Transverse colon (tissue), 4 donors: ENCODE measurements at places on chromosomes 12 and 14. TPM values are rescaled to one million over a fixed set of nuclear protein-coding genes. Genes with fewer than 3 reads are reported as not detected.
A peak's percentile ranks its signal among the peaks of the same experiment; 100 is the strongest.

The TMEM30B gene
- 50.4 TPM for total RNA-seq

The PPM1H gene
- 2.5 TPM for total RNA-seq

The MEG3 gene
- total RNA-seq, result 10.6 TPM

The SLC5A8 gene
- not detected for total RNA-seq

The WNK1 gene
- 89.4 TPM for total RNA-seq

DNA sequence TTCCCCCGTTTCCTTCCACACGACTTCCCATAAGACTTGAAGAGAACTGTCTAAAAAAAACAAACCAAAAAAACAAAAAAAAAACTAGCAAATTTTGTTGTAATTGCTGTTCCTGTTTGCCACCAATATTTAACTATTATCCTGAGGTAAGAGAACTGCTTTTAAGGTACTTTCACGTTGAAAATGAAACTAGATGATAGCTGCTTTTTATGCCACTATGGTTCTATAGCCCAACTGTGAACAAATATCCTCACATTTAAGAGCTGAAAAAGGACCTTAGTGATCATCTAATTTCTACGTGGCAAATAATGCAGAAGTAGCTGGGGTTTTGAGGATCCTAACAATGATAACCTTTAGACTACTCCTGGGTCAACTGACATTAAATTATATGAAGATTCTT is 98.6 kb downstream of the TAOK3 start:
- DNase-seq, result no peak

- no peak for DNase-seq
Observed at GRCh38 chr12:126873701-126874100, 1393.3 kb upstream of the TMEM132C start.

DNA sequence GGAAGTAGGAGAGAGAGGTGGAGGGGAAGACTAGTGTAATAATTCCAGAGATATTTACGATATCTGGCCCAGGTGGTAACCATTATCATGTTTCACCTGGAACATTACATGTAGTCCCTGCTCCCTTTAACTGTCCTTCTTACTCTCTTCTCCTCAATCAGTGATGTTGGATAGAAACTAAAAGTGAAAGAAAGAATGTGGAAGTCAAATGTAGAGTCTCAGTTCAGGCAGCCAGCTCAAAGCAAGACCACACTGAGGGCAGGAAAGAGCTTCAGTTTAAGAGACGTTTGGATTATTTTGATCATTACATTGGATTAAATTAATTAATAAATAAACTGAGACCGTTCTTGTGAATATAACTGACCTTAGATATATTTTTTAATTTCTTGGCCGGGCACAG is 594.4 kb downstream of the FLRT2 start:
- DNase-seq, result no peak

GRCh38 chr12:132633901-132634300 is 15.3 kb downstream of the P2RX2 start:
- no peak for DNase-seq

GRCh38 chr12:92337128-92337527 is 191.5 kb upstream of the BTG1 start:
- no peak for DNase-seq

DNA sequence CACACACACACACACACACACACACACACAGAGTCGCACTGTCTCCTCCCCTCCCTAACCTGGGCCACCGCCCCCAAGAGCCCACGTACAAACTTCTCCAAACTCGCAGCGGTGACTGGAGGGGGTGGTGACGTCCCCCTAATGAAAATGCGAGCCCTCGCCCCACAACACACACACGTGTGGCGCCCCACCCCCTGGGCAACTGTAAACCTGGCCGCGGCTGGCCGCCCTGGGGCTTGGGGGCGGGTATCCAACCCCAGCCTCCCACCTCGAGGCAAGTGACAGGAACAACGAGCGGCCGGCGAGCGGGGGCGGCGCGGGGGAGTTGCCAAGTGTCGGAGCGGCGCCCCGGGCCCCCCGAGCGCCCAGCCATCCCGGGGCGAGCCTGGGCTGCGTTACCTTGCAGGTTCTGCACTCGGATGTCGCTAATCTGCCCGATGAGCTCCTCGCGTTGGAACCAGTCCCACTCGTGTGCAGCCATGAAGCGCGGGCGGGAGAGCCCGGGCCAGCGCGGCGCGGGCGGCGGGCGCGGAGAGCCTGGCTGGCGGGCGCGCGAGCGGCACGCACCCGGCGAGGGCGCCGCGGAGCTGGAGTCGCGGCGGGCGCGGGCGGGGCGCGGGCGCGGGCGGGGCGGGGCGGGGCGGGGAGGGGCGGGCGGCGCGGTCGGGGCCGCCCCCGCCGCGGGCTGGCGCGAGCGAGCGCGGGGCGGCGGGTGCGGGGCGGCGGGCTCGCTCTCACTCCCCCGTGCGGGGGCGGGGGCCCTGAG is at the start of gene CLMN:
Gene CLMN (minus strand): TSS at position 597 of the 766 bp plus-strand sequence. CDS start 116 bp downstream, at position 481.
- DNase-seq, result peak; percentile 61

GRCh38 chr14:92386637-92387036 is 63.7 kb downstream of the SLC24A4 start:
- DNase-seq, result no peak

- no peak for DNase-seq
Observed at GRCh38 chr12:97404093-97404492, 58.5 kb upstream of the RMST start.

GRCh38 chr12:80058586-80058985 is 40.8 kb upstream of the OTOGL start:
- no peak for DNase-seq

- DNase-seq, result no peak
Observed at GRCh38 chr12:47095446-47096236, 15.9 kb upstream of the AMIGO2 start.

- no peak for DNase-seq
Observed at GRCh38 chr14:104980611-104981531, 2.7 kb upstream of the AHNAK2 start.

DNA sequence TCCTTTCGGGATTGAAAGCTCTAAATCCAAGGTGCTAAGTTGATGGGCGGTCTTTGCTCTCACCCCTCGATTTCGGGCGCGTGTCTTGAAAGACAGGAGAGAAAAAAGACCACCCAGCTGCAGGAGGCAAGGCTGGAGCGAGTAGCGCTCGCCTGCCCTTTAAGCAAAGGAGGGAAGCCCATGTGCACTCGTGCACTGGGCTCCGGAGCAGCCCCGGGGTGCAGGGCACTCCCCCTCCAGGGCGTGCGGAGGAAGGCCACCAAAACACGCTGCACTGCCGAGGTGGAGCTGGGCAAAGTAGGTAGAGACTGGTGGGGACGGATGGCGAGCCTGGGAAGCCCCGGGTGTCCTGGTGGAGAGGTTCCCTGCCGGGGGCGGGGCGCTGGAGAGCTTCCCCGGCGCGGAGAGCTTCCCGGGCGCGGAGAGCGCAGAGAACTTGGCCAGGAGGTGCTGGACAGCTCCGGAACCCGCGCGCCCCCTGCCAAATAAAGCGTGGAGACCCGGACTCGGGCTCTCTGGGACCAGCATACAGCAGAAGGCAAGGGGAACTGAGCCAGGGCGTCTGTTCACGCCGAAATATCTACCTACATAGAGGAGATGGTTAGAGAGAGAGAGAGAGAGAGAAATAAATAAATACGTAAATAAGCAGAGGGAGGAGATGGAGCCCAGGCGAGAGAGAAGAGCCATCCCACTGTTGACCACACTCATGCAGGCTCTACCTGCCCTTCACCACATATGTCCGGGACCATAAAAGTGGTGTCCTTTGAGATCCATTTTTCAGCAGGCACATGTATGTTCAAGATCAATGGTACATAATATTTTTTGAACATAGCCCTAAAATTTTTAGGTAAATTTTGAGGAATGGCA is 662 bp upstream of the NELL2 start:
- DNase-seq, result no peak

DNA sequence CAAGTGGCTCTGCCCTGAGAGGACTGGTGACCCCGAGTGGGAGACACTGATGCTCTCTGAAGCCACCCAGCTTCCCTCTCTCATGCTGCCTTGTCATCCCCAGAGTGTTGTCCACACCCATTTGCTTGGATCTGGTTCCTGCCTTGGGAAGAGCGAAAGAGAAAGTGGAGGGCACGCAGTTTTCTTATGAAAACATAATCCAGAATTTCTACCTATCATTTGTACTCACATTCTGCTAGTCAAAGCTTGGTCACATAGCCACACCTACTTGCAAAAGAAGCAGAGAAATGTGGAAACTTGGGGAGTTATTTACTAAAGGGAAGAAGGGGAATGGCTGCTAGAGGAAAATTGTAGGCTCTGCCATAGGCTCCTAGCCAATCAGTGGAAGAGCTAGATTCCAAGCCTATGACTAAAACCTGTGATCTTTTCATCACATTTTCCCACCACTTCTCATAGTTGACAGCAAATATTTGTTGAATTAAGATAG is 326.3 kb downstream of the ZFP36L1 start:
- no peak for DNase-seq
